GM06990 (cell line): ENCODE measurements at places on chromosomes 12 and 14.
A peak's percentile ranks its signal among the peaks of the same experiment; 100 is the strongest.

DNA sequence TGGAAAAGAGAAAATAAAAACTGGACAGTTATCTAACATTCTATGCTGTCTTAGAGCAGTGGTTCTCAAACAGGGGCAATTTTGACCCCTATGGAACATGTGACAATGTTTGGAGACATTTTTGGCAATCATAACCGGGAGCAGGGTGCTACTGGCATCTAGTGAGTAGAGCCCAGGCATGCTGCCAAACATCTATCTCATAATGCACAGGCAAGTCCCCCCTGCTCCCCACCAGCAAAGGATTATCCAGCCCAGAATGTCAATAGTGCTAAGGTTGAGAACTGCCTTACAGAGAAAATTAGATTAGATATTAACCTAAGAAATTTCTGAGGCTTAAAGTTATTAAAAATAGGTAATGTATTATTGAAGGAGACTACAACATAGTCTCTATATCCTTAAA is 22.9 kb upstream of the CATSPERB start:
- DNase-seq, result no peak

DNA sequence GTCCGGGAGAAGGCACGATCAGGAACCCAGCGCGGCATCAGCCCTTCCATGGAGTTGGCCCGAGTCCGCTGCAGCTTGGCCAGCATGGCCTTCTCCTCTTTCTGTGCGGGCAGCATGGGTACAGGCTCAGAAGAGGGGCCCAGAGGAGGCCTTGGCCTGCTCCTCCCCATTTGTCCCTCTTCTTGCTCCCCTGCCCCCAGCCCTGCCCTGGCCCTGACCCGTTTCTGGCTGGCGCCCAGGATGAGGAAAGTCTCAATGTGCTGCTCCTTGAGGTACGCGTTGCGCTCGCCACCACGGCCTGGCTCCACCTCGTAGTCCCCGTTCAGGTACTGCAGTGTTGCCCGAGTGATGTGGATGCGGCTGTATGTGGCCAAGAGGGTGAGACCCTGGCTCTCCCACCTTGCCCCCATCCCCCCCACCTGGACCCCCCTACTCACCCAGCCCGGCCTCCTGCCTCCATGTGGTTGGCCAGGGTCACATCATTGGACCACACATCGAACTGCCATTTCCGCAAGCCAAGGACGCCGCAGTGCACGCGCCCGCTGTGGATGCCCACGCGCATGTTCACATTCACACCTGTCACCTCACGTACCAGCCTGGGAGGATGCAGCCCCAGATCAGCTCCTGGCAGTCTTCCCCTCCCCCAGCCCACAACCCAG is 12.8 kb downstream of the ADCY6 start:
- no peak for DNase-seq

- DNase-seq, result no peak
These were observed 100.6 kb downstream of the TNFAIP2 start for GRCh38 chr14:103223818-103224352.

DNA sequence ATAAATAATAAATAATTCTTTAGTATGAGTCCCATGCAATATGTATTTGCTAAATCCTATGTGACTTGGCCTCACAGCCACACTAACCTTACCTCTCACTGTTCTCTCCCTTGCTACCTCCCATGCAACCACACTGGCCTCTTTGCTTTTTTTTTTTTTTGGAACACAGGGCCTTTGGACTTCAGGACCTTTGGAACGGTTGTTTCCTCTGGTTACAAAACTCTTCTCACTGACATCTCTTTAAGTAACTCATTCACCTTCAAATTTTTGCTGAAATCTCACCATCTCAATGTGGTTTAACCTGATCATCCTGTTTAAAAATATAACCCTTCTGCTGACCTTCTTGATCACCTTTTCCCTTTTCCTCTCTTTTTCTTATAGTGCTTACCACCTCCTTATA is 194.0 kb downstream of the SSPN start:
- no peak for DNase-seq

DNA sequence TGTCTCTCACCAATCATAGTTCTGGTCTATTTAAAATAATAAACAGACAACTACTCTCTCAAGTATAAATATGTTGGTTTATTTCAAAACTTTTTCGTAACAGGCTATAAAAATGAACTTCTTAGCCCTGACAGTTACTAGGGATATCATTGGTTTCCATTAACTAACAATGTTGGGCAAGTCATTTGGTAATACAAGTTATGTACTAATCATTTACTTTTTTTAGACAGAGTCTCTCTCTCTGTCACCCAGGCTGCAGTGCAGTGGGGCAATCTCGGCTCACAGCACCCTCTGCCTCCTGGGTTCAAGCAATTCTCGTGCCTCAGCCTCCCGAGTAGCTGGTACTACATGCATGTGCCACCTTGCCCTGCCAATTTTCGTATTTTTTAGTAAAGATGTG is 14.6 kb upstream of the KANSL2 start:
- DNase-seq, result no peak

DNA sequence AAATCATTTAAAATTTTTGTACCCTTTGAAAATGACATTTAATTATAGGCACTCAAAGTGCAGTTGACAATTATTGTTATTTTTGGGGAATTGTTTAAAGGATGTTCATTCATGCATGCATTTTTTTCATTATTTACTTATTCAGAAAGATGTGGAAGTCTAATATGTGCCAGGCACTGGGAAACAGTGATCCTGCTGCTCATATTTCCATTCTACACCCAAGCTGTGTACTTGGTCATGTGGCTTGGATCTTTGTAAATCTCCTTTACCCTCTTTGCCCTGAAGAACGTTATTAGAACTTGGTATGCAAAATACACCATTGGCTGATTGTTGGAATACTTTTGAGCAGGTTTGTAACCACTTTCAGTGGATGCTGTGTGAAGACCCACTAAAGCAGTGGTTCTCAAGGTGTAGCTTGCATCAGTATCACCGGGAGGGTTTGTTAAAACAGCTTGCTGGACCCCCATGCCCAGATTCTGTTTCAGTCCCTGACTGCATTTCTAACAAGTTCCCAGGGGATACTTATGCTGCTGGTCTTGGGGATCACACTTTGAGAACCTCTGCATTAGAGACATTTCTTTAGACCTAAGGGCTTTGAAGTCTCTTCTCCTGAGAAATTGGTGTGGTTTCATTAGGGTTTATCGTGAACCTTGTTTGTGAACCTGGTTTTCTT is 47.5 kb downstream of the PRKCH start:
- no peak for DNase-seq

- no peak for DNase-seq
These were observed 33.8 kb upstream of the SLC25A3 start for GRCh38 chr12:98559666-98560065.

GRCh38 chr12:108821407-108822397 is 35.7 kb downstream of the SSH1 start:
- no peak for DNase-seq

DNA sequence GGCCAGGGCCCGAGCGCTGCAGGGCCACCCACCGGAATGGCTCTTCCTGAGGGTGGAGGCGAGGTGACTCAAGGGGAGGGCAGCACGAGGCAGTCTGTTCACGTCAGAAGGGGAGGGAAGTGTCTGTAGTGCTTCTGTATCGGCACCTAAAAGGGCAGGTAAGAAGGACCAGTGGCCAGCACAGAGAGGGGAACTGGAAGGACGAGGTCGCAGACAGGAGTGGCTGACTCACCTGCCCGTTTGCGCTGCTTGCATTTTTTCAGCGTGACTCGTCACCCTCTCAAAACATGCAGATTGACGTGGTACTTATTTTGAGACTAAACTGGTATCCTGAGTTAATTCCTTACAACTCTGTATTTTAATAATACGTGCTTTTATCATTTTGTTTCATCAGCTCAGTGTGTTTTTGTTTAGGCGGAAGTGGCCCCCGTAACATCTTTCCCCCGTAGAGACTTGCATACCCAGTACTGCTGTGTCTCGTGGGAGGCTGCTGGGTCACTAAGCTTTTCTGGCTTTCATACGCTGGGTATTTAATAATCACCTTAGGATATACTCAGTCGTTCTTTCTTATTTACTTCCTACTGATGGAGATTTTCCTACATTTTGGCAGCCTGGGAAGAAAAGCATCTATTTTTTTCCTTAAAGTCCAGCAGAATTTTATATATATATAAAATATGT is 26.4 kb downstream of the SFSWAP start:
- no peak for DNase-seq

GRCh38 chr12:96157427-96157826 is 36.7 kb upstream of the ELK3 start:
- DNase-seq, result no peak

- no peak for DNase-seq
These were observed 268.4 kb downstream of the LRFN5 start for GRCh38 chr14:41875116-41875515.

DNA sequence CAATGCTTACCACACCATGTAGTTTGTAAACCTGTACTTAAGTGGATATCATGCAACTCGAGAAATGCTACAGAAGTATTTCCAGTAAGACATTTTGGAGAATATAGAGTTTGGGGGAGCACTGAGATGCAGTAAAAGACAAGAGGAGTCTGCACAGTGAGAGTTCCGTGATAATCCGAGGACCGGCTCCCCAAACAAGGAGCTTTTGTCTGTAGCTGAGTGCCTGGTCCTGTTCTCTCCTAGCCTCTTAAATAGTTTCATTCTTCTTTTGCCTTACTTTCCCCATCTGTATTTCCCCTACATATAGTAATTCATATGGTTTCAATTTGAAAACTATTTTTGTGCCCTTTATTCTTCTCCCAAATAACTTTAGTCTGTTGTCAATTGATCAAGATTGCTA is 364.1 kb downstream of the EGLN3 start:
- no peak for DNase-seq

- DNase-seq, result no peak
These were observed 404.3 kb upstream of the NOVA1 start for GRCh38 chr14:27002179-27002578.

DNA sequence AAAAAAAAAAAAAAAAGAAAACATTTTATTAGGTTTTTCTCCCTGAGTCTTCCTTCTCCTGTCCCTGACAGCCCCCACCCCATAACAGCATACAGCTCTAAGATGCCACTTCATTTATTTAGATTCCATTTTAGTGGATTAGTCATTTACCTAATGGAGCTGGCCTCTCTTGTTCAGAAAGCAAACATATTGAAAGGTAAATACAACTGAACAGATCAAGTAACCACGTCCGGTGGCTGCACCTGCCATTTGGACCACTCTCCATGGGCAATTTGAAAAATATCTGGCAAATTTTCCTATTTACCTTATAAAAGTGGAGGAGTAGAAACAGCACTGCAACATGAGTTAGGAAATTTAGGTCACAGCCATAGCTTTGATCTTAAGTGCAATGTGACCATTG is 254.6 kb downstream of the C12orf42 start:
- no peak for DNase-seq

DNA sequence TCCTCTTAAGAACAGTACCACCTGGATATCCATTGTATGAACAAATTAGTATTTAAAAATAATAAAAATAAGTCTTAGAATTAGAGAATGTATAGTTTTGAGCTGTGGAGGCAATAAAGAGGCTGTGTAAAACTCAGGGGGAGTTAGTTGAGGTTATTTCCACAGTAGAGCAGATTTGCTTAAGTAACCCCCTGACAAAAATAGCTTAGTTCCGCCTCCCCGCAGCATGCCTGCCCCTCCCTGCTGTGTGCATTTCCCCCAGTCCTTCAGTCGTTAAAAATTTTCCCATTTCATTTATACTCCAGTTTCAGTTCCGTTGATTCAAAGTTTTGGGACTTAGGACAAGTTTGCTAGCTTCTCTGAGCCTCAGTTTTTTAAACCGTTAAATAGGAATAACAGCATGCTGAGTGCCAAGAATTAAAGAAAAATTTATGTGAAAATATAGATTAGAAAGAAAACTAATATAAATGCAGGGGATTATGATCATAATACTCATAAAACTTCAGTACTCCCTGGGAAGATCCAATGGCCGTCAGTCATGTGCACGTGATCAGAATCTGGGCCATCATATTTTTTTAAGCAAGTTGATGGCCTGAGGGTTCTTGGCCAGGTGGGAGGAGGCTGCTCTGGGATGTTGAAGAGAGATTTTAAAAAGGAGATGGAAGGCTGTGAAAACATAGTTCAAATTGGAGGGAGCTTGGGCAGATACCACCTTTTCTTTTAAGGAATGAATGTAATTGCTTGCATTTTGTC is 14.5 kb upstream of the SLC38A2 start:
- DNase-seq, result peak; percentile 56

- no peak for DNase-seq
These were observed 105.7 kb upstream of the RASSF8 start for GRCh38 chr12:25852792-25853191.

GRCh38 chr12:28998662-28999120 is 150.4 kb upstream of the FAR2 start:
- no peak for DNase-seq

GRCh38 chr12:32254260-32254956 is 144.9 kb upstream of the FGD4 start:
- no peak for DNase-seq

DNA sequence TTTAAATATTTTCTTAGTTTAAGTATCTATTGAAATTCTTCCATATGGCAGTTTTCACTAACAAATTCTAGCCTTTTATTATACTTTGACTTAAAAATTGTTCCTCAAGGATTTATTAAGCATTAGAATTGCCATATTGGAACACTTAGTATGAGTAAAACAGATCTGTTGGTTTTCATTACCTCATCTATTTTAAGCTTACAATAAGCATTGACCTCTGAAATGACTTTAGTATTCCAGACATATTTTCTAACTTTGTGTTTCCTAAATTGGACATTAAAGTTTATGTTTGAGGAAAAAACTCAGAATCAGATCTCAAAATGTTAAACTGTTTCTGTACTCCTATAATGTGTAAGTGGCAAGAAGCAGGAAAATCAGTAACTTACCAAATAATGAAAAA is 48.4 kb downstream of the CSRP2 start:
- DNase-seq, result no peak

- no peak for DNase-seq
These were observed 875 bp downstream of the IRAK3 start for GRCh38 chr12:66189889-66190288.

GRCh38 chr14:79436335-79436734 is 775.0 kb downstream of the DIO2 start:
- no peak for DNase-seq

DNA sequence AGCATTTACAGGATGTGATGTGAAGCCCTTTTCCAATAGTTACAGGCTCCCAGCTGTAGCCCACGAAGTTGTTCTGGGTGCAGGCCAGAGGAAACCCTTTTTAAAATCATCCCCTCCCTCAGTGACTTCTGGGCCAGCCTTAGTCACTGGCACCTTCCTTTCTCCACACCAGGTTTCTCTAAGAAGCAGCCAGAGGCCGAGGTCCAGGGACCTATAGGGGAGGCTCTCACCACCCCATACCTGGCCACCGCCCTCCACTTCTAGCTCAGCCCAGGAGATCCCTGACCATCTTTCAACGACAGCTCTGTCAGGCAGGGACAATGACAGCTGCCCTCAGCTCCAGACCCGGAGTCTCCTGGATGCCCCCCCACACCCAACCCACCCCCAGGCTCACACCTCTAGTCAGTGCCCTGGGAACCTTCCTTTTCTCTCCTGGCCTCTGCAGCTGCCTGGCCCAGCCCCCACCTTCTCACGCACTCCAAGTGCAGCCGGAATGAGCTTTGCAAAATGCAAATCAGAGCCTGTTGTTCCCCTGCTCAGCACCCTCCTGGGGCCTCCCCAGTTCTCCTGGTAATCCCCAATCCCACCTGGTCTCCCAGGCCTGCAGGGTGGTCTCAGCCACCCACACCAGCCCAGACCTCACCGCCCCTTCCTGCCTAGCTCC is 46.7 kb downstream of the TESC start:
- no peak for DNase-seq

GRCh38 chr14:35444104-35444503 is 39.6 kb upstream of the NFKBIA start:
- DNase-seq, result no peak
